NCI-H1436 treated with DMSO at 0.1 percent for 48 hours (cell line): ENCODE measurements at places on chromosomes 1 and 21.

DNA sequence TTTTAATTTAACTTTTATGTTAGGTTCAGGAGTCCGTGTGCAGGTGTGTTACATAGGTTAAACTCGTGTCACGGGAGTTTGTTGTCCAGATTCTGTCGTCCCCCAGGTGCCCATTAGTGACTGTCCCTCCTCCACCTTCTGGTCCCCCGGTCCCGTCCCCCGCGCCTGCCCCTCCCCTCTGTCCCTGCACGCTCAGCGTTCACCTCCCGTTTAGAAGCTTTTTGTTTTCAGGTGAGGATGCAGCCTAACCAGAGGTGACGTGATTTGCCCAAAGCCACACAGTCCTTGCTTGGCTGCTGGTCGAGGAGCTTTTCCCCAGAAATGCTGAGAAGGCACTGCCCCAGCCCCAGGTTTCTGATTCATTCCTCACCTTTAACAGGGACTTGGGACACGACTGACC lies 844 bp downstream of the C1orf146 start:
- no peak for DNase-seq

- no peak for DNase-seq
Observed at GRCh38 chr1:183651612-183652011, 1.5 kb downstream of the APOBEC4 start.

GRCh38 chr1:53543778-53544695 lies 84.8 kb downstream of the DMRTB1 start:
- no peak for DNase-seq

- DNase-seq: no peak
Observed at GRCh38 chr1:64983110-64983509, 16.8 kb upstream of the JAK1 start.

DNA sequence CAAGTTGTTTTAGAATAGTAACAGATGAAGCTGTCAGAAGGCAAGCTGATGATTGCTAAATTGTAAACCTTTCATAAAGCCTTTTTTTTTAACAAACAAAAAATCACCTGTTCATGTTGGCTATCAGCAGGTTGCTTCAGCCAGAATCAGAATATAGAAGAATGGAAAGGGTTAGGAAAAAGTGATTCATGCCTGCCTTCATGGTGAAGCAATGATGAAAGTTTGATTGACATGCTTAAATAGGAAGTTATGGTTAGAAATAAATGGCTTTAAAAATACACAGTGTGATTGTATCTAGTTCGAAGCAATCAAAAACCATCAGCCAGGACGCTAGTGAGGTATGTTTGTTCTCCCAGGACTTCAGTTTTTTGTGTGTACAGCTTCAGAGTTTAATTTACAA lies 37.9 kb downstream of the GABPA start:
- no peak for DNase-seq

DNA sequence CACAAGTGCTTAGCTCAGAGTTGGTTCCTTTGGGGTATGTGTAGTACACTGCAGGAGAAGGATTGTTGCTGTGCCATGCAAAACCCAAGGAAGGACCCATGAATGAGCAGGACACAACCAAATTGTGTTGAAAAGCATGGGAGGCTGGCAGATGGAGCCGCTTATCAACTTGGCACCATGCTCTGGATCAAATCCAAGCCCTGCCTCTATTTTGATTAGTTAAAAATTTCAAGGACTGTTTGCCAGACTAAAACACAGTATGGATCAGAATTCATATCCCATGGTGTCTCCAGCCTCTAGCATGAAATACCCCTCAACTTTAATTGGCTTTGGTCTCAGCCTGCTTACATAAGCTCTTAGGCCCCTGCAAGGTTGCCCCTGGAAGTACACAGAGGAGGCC lies 27.8 kb downstream of the CCDC185 start:
- no peak for DNase-seq

- no peak for DNase-seq
Observed at GRCh38 chr1:25832336-25833037, 12.7 kb downstream of the MTFR1L start.

DNA sequence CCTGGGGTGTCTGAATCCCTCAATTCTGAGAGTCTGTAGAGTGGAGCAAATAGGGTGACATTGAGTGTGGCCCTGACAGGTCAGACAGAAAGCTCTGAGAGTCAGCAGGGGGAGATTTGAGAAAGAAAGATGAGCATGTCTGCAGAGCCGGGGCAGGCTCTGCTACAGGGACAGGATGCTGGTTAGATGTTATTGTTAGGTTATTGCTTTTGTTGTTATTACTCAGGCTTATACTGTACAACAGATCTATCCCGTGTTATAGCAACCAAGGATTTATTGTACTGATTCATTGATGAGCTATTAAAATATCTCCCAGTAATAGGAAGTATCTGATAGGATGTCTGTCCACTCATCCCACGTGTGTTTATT lies 59.5 kb downstream of the NFASC start:
- DNase-seq: no peak

DNA sequence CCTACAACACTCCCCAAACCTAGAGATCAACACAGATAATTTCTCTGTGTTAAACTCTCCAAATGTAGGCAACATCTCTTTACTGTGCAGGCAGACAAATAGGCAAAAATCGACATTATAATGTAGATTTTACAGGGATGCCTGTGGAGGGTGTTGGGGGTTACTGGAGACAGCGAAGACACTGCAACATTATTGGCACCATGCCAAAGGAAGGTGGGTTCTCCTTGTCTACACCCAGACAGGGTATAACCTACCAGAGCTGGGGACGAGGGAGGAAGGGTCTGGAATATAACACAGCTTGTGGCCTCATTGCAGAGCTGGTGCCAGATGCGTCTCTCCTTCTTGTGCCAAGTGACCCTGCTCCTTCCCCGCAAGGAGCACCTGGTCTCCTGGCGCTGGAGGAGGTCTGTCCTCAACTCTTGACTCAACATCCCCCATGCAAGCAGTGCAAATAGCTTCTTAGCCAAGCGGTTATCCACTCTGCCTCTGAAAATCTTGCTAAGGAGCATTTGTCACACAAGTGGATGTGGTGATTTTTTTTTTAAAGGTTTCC lies 404.0 kb downstream of the PRDM2 start:
- DNase-seq: no peak

GRCh38 chr1:151267760-151268159 lies 13.2 kb downstream of the PSMD4 start:
- no peak for DNase-seq

GRCh38 chr21:29382030-29382654 lies 83.4 kb downstream of the BACH1 start:
- DNase-seq: no peak

- DNase-seq: no peak
Observed at GRCh38 chr1:12167493-12168429, 970 bp downstream of the TNFRSF1B start.

- no peak for DNase-seq
Observed at GRCh38 chr1:207256869-207257268, 64.6 kb upstream of the CD55 start.

DNA sequence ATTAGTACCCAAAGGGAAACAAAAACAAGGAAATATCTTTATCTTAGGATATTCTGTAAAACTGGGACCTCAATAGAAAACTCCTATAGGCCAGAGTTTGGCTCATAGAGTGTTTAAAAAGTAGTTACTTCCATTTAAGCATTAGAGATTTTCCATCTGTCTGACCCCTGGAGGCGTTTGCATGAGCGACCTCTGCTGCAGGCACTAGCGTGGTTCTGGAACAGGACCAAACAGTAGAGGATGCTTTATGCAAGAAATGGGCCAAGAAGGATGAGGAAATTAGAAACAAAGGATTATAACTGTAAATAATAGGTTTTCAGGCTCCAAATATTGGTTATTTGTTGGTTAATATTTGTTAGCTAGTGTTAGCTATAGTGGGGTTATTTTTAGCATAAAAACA lies 5.7 kb downstream of the ZBTB40 start:
- DNase-seq: no peak

GRCh38 chr1:10598389-10598702 lies 123.6 kb downstream of the PEX14 start:
- no peak for DNase-seq

DNA sequence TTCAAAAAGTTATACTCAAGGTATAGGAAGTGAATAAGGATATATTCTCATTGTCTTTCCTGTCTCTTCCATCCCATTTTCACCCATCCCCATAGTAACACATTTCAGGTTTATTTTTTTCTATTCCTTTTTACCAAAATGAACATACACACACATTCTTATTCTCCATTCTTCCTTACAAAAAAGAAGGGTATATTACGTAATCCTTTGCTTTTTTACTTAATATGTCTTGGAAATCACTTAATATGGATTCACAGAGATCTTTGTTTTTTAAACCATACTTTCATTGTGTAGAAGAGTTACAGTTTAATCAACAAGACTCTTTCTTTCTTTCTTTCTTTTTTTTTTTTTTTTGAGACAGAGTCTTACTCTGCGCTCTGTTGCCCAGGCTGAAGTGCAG lies 128.2 kb upstream of the BMP8A start:
- DNase-seq: no peak
